ENCODE measurements at places on chromosomes 3 and 15. TPM values are rescaled to one million over a fixed set of nuclear protein-coding genes. Genes with fewer than 3 reads are reported as not detected.

DNA sequence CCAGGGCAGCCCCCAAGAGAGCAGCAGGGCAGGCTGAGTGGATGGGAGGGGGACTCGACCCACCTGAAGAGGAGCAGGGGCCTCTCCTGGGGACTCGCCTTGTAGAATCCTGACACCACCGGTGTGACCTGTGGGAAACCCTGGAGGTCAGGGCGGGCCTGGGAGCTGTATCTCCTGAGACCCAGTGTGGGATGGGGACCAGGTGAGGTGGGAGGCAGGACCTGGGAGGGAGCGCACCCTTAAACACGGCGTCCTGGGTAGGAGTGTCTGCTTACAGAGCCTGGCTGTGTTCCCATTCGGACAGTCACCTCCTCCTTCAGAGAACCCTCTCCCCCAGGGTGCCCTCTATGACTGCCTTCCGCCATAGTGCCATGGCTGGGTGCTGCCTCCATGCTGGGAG, 27.1 kb downstream of the C15orf39 start:
- peaks cover 34% of the 10 kb centered on the region for H3K27me3 ChIP-seq
- no peak for DNase-seq
- no peak overlapping the region for H3K4me3 ChIP-seq

Gene TJP1
- not detected for total RNA-seq

- H3K27me3 ChIP-seq = no peaks in the 10 kb centered on the region
- H3K27ac ChIP-seq = no peak overlapping the region
- no peaks in the 10 kb centered on the region for H3K36me3 ChIP-seq
- no peak overlapping the region for H3K4me3 ChIP-seq
- DNase-seq = no peak
Observed at GRCh38 chr3:5972586-5972985, 785.1 kb downstream of the EDEM1 start.

GRCh38 chr3:110579840-110580550, 491.6 kb upstream of the NECTIN3 start:
- no peak for DNase-seq
- no peak overlapping the region for H3K4me3 ChIP-seq
- H3K27me3 ChIP-seq = no peaks in the 10 kb centered on the region
- H3K27ac ChIP-seq = no peak overlapping the region

Data from T-helper 17 cell (primary cell).